ENCODE measurements at places on chromosomes 12 and 14. TPM values are rescaled to one million over a fixed set of nuclear protein-coding genes. Genes with fewer than 3 reads are reported as not detected.

RPS26 gene
- 336 TPM for total RNA-seq

COPZ1 gene
- 126 TPM for total RNA-seq

LHX5 gene
- total RNA-seq, result not detected

MYL6B gene
- 62.3 TPM for total RNA-seq

TROAP gene
- 7.8 TPM for total RNA-seq

CCDC177 gene
- total RNA-seq, result under 0.01 TPM

FERMT2 gene
- 223 TPM for total RNA-seq

CCDC197 gene
- not detected for total RNA-seq

PLCZ1 gene
- not detected for total RNA-seq

MDM1 gene
- total RNA-seq, result 22.2 TPM

EXOC3L4 gene
- total RNA-seq, result not detected

RGS6 gene
- total RNA-seq, result not detected

All from articular chondrocyte of knee joint (primary cell).